Activated naive CD4-positive, alpha-beta T cell treated with anti-CD3 and anti-CD28 coated beads for 36 hours (primary cell): ENCODE measurements at places on chromosomes 3 and 15. TPM values are rescaled to one million over a fixed set of nuclear protein-coding genes. Genes with fewer than 3 reads are reported as not detected.

SPATA12 gene
- not detected for total RNA-seq

CFAP161 gene
- not detected for total RNA-seq

AKAP13 gene
- total RNA-seq: 83.2 TPM

TTC23 gene
- total RNA-seq: 4.6 TPM

CCR8 gene
- total RNA-seq: not detected

TMEM266 gene
- not detected for total RNA-seq

GABRG3 gene
- not detected for total RNA-seq

STAC gene
- total RNA-seq: not detected

RAB8B gene
- 91.5 TPM for total RNA-seq
